ENCODE measurements at places on chromosomes 13 and 19.

- DNase-seq = no peak
Observed at GRCh38 chr13:40484101-40484800, 182.2 kb downstream of the FOXO1 start.

DNA sequence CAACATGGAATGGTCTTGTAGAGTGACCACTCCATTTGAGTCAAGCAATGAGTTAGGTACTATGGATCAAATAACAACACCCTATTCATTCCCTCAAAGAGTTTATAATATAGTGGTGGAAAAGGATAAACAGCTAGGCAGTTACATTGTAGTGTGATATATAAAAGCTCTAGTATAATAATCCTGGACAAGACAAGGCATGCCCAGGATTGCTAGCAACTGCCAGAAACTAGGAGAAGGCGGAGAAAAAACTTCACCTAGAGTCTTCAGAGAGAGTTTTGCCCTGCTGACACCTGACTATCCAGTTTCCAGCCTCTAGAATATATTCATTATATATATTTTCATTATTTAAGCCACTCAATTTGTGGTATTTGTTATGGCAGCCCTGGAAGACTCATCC is 530.6 kb downstream of the KLF12 start:
- DNase-seq = no peak

- DNase-seq = no peak
Observed at GRCh38 chr13:106748785-106749184, 180.8 kb upstream of the ARGLU1 start.

DNA sequence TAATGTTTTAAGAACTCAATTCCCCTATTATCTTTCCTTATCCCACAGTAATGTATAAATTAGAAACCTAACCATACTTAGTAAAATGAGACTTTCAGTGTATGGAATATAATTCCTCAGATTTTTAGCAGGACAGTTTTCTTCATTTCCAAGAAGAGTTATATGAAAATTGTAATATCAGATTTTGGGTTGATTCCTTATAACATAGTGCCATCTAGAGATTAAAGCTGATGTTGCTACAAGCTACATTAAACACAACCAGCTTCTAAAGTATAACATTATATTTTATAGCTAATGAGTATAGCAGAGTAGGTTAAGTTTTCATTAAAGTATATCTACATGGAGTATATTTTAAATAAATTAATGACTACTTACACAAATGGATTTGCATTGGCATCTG is 99.7 kb upstream of the MIR17HG start:
- DNase-seq = no peak

DNA sequence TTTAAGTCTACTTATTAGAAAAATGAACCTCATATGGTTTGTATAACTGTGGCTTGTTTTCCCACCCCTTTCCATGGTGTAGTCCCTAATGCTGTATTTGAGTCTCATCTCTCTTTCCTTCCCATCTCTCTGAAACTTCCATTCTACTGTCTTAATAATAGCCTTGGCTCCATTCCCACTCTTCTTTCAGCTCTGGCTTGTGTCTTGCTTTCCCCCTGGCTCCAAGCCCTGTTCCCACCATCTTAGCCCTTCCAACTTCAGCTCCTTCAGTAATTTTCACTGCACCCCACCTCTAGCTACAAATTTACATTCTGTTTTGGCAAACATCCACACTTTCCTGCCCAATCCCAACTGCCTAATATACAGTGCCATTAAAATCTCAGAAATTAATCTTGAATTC is 137.5 kb downstream of the SLITRK6 start:
- no peak for DNase-seq

GRCh38 chr19:5624018-5624663 is 1.3 kb downstream of the SAFB start:
- no peak for DNase-seq

DNA sequence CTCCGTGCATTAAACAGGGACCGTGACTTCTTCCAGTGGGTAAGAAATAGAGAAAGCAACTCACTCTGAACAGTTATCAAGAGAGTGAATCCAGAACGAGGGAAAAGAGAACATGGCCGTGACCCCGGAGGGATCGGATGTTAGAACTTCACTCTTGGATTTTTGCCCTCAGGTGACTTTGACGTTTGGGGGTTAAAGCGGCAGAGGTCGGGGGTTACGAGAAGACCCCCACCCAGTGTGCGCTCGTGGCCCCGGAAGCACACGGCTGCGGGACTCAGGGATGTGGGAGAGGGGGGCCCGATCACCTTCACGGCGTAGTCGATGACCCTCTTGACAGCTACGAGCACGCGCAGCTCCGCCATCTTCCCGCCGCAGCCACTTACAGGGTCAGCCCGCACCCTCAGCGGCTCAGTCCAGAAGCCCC is at the start of gene ETFB:
Gene ETFB, minus strand, starts transcription at position 424 of the 424 bp plus-strand sequence. Its CDS starts 62 bp downstream, at position 362.
- no peak for DNase-seq

All from stimulated activated CD8-positive, alpha-beta memory T cell treated with anti-CD3 and anti-CD28 coated beads, Interleukin-4, amount 100 ng/mL, for 24 hours (primary cell).